GM12892 (cell line): ENCODE measurements at places on chromosomes 13 and 19.

DNA sequence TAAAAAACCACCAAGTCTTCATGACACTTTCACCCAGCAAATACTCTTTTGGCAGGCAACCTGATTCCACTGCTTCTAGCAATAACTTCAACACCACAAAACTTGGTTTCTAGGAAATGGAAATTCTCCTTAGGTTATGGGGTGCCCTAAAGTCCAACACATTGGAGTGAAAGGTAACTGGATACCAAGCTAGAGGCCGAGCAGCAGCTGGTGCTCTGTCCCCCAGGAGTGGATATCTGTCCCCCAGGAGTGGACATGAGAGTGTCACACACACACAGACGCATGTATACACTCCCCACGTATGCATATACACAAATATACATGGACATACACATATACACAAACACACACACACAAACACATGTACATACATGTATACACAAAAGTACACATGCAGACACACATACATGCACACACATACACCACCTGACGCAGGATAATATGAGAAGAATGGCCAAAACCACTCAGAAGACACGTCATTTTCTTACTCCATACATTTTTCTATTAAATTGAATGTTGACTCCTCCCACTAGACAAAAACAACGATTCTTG, 50.8 kb downstream of the RFX2 start:
- DNase-seq: no peak

- DNase-seq: no peak
These were observed 55.2 kb upstream of the FLT1 start for GRCh38 chr13:28550091-28550490.

DNA sequence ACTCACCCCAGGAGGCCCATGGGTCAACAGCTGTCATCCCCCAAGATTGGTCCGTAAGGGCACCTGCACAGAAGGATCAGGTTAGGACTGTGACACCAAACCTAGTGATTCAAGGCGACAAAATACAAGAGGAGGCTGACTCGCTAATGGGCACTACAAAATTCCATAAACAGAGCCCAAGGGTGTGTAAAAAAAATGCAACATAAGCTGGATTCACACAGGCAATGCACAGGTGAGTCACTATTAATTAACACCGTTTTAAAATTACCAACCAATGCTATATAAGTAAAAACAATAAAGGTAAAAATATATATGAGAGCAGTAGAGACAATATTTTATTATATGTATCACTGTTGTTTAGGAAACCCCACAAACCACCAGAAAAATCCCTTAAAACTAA, 1.9 kb downstream of the ZNF606 start:
- DNase-seq: no peak

GRCh38 chr13:34176633-34177032, 358.7 kb downstream of the RFC3 start:
- DNase-seq: no peak
